Dermis blood vessel endothelial cell (primary cell): ENCODE measurements at places on chromosomes 13 and 19. TPM values are rescaled to one million over a fixed set of nuclear protein-coding genes. Genes with fewer than 3 reads are reported as not detected.
A peak's percentile ranks its signal among the peaks of the same experiment; 100 is the strongest.

The ZNF560 gene
- 0.14 and 0.68 TPM in 2 replicates for total RNA-seq

The ZNF208 gene
- 0.19 and 0.34 TPM in 2 replicates for total RNA-seq

The KLK3 gene
- total RNA-seq = not detected in 2 replicates

The LILRB5 gene
- not detected in 2 replicates for total RNA-seq

The OSCAR gene
- not detected in 2 replicates for total RNA-seq

The BSG gene
- total RNA-seq = 356 and 480 TPM in 2 replicates

The PPM1N gene
- 0.60 and 1.5 TPM in 2 replicates for total RNA-seq

The GJB6 gene
- total RNA-seq = not detected in 2 replicates

The COX7A1 gene
- total RNA-seq = 7.1 and 24.0 TPM in 2 replicates

The FAM124A gene
- total RNA-seq = 9.4 and 9.7 TPM in 2 replicates

The REXO1 gene
- 8.7 and 14.0 TPM in 2 replicates for total RNA-seq

The SIGLEC12 gene
- not detected in 2 replicates for total RNA-seq

The CD22 gene
- 0.34 and 0.37 TPM in 2 replicates for total RNA-seq

The LGALS14 gene
- total RNA-seq = not detected in 2 replicates

The PRR22 gene
- 0.51 TPM in 2 replicates for total RNA-seq

The DIAPH3 gene
- total RNA-seq = 8.7 and 16.2 TPM in 2 replicates

The C3 gene
- 5.4 and 33.5 TPM in 2 replicates for total RNA-seq

The ZNF471 gene
- total RNA-seq = 2.4 and 3.2 TPM in 2 replicates

DNA sequence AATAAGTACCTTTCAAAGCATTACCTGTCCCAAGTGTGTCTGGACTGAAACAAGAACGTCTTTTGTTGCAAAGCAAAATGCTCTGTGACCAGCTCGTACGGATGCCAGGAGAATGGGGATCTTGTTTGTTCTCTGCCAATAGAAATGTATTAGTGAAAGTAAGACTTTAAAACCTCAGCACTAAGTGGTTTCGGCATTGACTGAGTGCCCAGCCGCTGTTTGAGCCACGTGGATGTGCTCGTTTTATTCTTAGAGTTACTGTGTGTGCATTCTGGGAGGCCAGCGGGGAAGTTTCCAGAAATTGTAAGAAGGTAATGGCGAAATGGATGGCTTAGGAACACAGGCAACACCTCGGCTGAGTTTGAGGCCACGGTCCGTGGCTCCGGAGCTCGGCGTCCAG lies 117.1 kb upstream of the USP29 start:
- DNase-seq = no peak

DNA sequence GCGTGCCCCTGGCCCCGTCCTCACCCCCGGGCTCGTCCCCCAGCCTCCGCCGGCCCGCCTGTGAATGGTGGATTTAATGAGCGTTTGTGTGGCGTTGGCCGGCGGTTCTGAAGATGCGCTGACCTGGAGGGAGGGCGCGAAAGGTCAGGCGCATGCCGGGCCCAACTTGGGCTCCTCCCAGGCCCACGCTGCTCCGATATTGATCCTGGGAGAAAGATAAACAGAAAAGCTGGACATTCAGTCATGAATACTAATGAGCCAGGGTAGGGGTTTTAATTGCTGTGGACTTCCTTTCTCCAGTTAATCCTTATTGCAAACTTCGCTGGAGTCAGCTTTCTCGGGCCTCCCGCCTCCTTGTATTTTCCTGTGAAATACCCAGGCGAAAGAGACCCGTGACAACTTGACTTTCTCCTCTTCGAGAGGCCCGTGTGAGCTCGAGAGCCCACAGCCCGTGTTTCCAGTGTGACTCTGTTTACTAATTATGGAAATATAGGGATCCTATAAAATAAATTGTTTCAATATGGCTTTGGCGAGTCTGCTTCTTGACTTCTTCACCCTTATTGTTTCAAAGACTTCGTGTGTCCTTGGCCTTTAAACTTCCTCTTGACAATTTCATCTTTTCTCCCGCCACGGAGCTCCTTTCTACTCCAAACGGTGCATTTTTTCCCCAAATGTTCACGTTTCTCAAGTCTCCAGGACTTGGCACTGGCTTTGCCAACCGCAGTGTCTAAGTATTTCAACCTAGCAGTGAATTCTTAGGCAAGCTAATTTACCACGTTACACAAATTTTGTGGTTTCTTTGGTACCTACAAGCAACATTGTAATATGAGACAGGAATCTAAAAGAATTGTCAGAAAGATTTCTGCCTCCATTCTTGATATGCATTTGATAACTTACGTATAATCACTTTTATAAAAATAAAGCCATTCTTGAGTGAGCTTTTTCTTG lies 10.5 kb downstream of the ZIC2 start:
- no peak for DNase-seq

DNA sequence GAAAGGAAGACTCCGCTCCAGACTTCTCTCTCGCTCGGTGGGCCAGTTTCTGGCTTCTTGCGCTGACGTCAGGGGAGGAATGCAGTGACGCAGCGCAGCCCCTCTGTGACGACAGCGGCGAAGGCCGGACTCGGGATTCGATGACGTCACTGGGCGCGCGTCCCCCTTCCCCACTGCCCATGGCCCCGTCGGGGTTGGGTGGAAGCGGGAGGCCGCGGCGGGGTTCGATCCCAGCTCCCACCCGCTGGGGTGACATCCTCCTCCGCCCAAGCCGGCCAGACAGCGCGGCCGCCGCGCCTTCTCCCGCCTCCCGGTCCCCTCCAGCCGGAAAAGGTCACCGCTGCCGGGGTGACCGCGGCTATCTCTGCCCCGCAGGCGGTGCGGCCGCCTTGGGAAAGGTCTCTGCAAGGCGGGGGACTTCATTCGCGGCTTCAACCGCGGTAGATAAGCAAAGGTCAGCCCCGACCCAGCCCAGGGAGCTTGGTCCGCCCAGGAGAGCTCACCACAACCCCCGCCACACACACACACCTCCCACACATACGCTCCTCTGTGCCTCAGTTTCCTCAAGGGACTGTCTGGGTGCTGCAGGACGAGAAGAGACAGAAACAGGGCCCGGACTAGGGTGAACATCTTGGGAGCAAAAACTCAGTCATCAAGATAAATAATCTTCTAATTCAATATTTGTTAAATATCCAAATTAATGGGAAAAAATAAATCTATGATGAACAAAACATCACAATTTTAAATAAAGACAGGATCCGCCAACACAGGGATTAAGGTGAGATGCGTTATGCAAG lies 844 bp upstream of the RFX1 start:
- DNase-seq = no peak

DNA sequence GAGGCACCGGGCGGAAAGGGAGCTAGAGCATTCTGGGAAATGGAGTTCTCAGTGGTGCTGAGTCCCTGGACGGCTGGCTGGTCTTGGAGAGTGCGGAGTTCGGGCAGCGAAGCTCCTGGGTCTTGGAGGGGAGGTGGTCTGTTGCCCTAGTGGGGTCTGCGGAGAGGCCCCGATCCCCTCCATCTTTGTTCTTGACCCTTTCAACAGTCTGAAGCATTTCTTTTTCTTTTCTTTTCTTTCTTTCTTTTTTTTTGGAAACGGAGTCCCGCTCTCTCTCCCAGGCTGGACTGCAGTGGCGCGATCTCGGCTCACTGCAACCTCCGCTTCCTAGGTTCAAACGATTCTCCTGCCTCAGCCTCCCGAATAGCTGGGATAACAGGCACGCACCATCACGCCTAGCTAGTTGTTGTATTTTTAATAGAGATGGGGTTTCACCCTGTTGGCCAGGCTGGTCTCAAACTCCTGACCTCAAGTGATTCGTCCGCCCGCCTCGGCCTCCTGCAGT lies 440 bp upstream of the SYMPK start:
- DNase-seq = no peak

GRCh38 chr19:38173291-38174041 lies 50.6 kb downstream of the DPF1 start:
- peak; percentile 68 for DNase-seq

- DNase-seq = peak; percentile 78
Observed at GRCh38 chr19:39506944-39507714, 7.8 kb upstream of the SELENOV start.

GRCh38 chr13:40432018-40432978 lies 234.1 kb downstream of the FOXO1 start:
- DNase-seq = no peak

GRCh38 chr13:60356970-60357369 lies 40.0 kb upstream of the TDRD3 start:
- no peak for DNase-seq

- DNase-seq = peak; percentile 87
Observed at GRCh38 chr19:49387936-49388372, at the start of gene KASH5. Gene KASH5 (plus strand): TSS chr19:49388249. CDS start chr19:49390884, 2,635 bp downstream.

DNA sequence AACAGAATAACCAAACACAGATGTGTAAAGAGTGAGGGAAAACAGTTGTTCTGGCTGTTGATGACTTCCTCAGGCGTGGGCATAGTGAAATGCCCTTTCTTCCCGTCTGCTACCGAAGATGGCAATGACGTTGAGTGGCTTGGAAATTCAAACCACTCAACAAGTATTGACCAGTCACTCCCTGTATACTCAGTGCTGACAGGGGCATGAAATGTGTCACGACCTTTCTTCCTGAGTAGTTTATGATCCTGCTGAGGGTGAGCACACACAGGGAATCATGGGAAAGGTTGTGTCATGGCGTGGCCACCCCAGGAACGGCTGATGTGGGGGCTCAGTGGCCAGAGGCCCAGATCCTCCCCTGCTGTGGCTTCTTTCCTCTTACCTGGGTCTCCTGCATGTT lies 87.8 kb upstream of the C1QTNF9B start:
- DNase-seq = no peak

- DNase-seq = no peak
Observed at GRCh38 chr13:101977475-101977874, 424.4 kb downstream of the FGF14 start.

GRCh38 chr13:57925250-57925649 lies 293.7 kb downstream of the PCDH17 start:
- no peak for DNase-seq

- DNase-seq = no peak
Observed at GRCh38 chr19:2665103-2665502, 37.4 kb downstream of the GNG7 start.

DNA sequence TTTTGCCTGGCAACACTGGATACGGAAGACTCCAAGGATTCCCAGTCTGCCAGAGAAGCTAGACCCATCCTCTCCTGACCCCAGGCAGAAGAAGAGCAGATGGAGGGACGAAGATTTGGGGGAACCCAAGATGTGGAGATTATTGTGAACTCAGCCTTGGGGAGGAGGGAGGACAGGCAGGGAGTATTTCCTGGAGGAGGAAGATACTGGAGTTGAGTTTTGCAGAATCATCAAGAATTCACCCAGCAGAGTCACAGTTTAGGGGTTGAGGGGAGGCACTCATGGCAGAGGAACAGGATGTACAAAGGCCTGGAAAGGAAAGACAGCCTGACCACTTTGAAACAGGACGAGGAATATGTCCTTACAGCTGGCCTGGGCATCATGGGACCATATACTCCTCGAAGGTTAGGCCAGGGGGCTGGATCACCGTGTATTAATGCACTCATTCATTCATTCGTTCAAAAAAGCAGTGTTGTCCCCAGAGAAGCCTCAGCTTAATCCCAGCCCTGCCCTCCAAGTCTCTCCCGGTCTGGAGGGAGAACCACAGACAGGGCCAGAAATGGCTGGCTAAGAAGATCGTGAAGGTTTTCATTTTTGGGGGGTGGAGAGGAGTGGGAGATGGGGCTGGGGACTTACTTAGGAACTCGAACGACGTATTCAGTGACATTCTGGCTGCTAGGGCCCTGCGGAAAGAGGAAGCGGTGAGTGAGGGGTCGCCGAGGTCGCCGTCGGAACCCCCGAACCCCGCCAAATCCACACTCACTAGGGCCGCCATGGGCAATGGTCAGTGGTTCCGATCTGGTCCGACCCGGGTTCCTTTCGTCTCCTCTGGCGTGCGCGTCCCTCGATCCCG lies 517 bp downstream of the GTF2F1 start:
- no peak for DNase-seq

- no peak for DNase-seq
Observed at GRCh38 chr13:31755211-31755610, 15.9 kb downstream of the RXFP2 start.

- no peak for DNase-seq
Observed at GRCh38 chr13:32938907-32939306, 77.3 kb upstream of the KL start.

DNA sequence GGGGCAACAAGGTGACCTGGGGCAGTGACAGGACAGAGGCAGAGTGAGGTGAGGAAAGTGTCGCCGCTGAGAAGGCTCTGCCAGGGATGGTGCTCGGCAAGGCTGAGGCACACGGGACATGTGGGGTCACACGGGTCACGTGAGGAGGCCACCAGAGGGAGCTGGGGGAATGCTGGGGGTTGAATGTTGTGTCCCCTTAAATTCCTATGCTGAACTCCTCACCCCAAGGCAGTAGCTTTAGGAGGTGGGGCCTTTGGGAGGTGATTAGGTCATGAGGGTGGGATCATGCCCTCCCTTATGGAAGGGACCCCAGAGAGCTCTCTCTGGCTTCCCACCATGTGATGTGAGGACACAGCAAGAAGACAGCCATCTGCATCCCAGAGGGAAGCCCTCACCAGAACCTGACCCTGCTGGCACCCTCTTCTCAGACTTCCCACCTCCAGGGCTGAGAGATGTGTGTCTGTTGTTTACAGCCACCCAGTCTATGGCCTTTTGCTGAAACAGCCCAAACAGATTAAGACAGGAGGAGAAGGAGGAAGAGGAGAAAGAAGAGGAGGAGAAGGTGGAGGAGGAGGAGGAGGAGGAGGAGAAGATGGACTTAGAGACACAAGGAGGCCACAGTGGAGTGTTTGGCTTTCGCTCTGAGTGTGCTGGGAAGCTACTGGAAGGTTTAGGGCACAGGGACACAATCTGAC lies 35.4 kb downstream of the RFX2 start:
- DNase-seq = no peak

DNA sequence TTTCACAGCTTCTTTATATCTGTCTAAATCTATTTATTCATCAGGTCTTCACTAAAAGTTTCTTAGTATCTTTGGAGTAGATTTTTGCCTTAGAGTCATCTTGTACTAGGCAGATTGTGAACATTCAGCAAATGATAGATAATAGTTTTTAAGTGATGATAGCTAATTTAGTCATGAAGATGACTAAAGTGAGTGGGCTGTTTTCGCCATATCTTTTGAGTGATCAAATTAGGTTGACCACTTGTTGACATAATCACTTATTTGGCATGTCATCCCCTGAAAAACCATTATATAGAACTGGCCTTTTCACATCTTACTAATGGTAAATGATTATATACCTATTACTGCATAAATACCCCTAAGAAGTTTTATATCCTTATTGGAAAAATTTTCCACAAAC lies 999.2 kb downstream of the PCDH17 start:
- no peak for DNase-seq

- DNase-seq = no peak
Observed at GRCh38 chr19:28486926-28487325, 726.0 kb downstream of the UQCRFS1 start.

DNA sequence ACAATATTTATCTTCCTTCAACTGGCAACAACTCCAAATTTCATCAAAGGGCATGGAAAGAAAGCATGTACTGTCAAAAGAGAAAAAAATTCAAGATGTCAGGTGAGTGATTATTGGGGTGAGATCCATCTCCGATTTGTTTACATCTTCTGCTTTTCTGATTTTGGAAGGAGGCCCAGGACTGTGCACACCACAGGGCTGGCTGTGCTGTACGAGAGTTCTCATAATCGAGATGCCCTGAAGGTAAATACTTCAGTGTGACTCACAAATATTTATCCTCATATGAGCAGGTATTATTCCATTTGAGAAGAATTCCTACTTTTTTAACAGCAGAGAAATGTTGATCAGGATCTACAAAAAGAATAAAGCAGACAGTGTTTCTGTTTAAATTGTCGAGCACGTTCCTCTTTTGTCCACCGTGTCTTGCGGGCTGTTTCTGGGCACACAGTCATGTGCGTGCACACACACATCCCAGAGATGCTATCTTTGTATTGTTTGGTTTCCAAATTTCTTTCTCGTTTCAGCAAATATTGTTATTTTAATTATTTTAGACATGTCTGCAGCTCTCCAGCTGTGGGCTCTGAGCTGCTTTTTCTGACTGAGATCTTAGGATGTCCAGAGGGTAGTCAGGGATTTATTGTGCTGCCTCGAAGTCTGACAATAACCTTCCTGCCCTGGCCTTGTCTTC lies 103.8 kb downstream of the KL start:
- no peak for DNase-seq
